Activated T-helper 1 cell treated with anti-CD3 and anti-CD28 coated beads, Interleukin-2, amount 50 U/mL, for 16 hours (primary cell): ENCODE measurements at places on chromosomes 16 and 17.
A peak's percentile ranks its signal among the peaks of the same experiment; 100 is the strongest.

DNA sequence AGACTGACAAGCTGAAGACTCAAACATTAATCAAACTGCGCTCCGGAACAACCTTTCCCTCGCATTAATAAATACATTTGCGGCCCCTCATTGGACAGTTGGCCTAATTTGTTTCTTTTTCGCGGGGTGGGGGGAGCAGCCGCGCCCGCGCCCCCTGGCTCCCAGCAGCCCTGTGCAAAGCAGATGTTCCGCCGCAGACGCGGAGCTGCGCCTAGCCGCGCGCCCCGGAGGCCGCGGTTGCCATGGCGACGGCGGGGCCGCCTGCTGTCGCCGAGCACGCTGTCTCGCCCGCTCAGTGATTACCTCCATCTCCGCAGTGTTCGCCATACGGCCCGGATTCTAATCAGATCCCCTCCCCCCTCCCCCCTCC lies 25.5 kb downstream of the COPZ2 start:
- DNase-seq = peak; percentile 26

GRCh38 chr17:35731239-35731916 lies at the start of gene RASL10B:
TSS of gene RASL10B (plus strand) at chr17:35731639. CDS start at chr17:35735185, 3,546 bp downstream.
- peak; percentile 23 for DNase-seq

- no peak for DNase-seq
Observed at GRCh38 chr16:47064775-47065174, 79.0 kb downstream of the NETO2 start.

- no peak for DNase-seq
Observed at GRCh38 chr17:15776871-15777270, 44.8 kb downstream of the TBC1D26 start.

DNA sequence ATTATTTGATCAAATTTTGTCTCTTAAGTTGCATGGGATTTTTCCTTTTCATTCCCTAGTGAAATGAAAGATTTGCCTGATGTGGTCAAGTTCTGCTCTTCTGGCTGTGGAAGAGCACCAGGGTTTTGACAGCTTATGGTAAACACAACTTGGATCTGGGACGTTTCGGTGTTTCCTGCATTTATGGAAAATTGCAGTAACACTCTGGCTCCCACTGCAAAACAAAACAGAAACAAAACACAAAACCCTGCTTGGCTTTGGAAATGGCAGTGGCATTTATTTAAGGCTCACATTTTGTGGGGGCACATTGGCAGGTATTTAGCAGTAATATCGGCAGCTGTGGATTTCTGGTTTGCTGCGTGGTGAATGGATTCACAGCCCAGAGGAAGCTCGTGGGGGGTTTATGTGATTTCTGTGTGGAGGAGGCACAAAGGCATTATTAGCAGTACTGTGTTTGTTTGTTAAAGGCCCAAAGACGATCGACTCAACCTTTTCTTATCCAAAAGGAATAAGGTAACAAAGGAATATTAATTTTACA lies 377.8 kb downstream of the SNX29 start:
- no peak for DNase-seq

DNA sequence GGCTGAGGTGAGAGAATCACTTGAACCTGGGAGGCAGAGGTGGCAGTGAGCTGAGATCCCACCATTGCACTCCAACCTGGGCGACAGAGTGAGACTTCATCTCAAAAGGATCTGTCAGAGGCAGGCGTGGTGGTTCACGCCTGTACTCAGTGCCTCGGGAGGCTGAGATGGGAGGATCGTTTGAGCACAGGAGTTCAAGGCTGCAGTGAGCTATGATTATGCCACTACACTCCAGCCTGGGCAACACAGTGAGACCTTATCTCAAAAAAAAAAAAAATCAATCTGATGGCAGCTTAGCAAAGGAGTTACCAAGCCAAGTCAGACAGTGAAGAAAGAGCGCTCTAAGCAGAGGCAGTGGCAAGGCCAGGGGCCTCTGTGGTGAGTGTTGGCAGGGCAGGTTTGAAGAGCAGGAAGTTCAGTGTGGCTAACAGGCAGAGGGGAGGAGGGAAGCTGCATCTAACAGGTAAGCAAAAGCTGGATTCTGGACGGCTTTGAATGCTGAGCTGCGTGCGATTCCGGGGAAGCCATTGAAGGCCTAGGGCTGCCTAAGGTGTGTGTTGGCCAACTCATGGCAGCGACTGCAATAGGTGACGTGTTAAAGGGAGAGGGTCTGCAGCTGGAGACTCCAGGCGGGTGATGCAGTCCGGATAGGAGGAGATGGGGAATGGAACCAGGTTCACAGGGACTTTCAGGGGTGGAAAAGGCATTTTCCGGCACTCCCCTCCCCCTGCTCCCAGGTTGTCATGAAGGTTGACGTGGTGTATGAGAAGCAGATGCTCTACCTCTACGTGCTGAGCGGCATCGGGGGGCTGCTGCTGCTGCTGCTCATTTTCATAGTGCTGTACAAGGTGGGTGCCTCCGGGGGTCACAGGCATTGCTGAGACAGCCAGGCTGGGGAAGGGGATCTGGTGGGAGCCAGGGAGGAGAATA lies 7.0 kb downstream of the ZNF768 start:
- DNase-seq = no peak

GRCh38 chr16:59470556-59470955 lies 736.4 kb upstream of the GOT2 start:
- DNase-seq = no peak

DNA sequence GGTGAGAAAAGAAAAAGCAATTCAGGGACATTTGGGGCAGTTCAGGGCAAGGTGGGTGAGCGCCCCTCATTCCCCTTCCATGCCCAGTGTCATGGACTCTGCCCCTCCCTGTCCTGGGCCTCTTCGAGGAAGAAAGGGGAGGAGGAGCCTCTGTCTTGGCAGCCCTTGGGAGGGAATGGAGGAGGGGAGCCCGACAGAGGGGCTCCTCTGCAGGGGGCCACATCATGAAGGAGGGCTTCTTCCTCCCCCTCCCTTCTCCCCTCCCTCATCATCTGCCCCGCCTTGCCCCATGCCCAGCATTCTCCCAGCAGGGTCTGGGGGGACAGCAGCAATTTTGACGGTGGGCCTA lies 33.2 kb upstream of the TAC4 start:
- DNase-seq = no peak

- no peak for DNase-seq
Observed at GRCh38 chr16:56332464-56333079, 92.8 kb downstream of the AMFR start.

DNA sequence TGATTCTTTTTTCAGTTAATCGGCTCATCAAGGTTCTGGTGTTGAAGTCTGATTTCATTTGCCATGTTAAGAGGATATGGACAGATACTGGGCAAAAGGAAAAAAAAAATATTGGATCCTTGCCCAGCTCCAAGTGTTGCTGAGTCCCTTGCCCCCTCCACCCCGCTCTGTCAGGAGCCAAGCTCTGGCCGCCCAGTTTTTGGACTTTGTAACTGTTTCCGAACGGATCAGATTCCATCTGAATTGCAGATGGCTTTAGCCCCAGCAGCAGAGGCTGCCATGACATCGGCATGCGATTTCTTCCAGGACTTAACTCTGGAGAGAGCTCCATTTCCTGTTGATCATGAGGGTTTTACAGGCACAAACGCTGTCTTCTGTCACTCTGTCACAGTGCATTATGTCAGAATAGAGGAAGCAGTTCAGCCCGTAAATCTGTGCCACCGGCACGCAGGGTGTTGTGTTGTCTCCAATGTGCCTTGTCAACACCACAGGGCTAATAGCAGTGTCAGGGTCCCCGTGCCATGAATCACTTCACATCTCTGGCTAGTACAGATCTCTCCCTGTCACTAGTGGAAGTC lies 615.6 kb downstream of the MAF start:
- no peak for DNase-seq

GRCh38 chr16:11100239-11100750 lies 155.7 kb downstream of the SOCS1 start:
- DNase-seq = no peak

DNA sequence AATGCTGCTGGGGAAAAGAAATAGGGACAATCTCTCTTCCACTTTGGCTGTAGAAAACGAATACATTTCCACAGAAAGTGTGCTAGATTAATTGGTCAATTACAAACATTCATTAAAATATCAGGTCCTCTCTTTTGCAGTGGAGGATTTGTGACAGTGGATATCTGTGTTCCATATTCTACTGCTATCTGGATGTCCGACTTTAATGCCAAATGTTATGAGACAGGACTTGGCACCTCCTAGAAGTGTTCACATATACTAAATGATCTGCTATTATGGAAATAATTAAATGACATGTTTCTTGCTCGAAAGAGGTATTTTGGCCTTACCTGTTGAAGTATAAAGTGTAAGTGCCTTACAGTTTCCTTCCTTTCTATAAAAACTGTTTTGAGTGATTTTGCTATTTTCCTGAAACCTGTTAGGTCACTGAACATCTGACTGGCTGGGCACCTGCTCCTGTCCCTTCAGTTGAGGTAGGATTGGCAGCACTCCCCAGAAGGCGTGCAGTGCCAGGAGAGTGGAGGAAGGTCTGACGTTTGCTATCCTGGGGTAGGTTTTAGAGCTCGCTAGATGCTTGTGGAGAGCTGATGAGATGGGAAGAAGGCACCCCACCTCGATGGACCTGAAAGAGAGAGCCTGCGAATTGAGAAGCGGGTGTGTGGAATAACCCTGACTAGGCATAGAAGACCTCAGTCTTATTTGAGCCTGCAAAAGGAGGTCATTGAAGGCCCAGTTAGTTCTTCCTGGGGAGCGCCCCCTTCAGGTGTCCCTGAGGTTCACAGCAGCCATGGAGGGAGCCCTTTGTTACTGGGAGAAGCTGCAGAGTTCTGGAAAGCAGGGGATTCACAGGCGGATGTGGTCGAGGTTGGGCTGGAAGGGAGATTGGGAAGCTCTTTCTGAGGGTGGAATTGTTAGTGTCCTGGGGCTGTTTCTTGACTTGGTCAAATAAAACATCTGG lies 159.4 kb upstream of the ZNF267 start:
- DNase-seq = no peak

DNA sequence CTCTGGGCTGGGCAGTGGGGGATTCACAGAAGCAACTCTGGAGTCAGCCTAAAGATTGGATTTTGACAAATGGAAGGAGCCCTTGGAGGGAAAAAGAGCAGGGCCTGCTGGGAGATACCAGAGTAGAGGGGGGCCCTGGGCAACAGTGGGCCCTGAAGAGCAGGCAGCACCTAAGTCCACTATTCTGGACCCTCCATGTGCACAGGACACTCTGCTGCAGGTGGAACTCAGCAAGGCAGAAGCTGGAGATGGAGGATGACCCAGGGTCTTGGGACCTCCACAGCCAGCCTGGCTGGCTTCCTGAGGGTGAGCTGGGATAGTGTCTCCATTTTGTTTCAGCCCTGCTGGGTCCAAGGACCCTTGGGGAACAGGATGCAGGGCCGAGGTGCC lies 63.0 kb upstream of the TEX2 start:
- DNase-seq = no peak

DNA sequence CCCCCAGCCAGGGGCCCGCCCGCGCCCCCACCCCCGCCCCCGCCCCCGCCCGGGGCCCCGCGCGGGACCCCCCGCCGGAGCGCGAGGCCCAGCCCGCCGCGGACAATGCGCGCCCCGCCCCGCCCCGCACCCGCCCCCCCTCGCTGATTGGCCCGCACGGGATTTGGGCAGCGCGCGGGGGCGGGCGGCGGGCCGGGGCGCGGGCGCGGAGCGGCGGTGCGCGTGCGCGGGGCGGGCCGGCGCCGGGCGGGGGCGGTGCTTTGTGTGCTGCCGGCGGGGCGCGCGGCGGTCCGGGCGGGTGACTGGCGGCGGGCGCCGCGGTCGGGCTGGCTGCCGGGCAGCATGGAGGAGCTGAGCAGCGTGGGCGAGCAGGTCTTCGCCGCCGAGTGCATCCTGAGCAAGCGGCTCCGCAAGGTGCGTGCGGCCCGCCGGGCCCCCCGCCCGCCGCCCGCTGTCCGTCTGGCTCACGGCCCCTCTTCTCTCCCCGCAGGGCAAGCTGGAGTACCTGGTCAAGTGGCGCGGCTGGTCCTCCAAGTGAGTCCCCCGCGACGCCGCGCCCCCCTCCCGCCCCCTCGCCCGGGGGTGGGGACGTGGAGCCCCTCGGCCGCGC lies at the start of gene CBX2:
TSS of gene CBX2 (plus strand) at position 255 of the 610 bp plus-strand sequence. CDS start at position 343, 88 bp downstream.
- DNase-seq = peak; percentile 52

GRCh38 chr16:80997139-80997798 lies 9.4 kb downstream of the CMC2 start:
- no peak for DNase-seq
